ENCODE measurements at places on chromosomes 13 and 19. TPM values are rescaled to one million over a fixed set of nuclear protein-coding genes. Genes with fewer than 3 reads are reported as not detected.

DNA sequence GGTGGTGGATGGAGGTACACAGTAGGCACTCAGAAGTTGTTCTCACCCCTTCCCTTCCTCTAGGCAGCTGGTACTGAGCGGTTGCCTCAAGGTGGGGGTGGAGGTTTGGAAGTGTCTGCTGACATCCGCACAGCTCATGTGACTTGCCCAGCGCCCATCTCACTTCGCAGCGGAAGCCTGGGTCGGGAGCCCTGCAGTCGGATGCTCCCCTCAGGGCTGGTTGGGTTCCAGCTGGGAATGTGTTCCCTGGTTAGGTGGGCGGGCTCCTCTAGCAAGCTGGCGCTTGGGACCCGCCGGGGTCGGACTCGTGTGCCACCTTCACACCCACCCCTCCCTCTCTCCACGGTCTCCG lies 10.2 kb downstream of the PPP1R37 start:
- peak; percentile 54 for DNase-seq

The SYNGR4 gene
- total RNA-seq = 0.31 TPM

DNA sequence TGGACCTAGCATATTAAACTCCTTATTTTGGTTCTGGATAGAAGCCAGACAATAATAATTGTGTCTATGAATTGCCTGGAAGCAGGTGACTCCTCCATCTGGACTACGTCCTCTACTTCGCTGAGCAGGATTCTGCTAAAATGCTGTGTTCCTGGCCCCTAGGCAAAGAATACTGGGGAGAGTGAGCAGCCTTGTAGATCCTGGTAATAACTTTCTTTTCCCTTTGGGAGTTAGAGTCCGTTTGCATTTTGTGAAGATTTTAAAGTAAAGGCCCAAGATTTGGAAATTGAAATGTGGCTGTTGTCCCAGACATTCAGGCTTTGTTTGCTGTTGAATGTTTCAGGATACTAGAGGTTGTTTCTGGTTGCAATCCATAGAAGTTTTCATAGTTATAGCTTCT lies 511.9 kb upstream of the KLF12 start:
- DNase-seq = no peak

- DNase-seq = peak; percentile 2
Measured at GRCh38 chr19:29211562-29212355, 1.2 kb downstream of the UQCRFS1 start.

- no peak for DNase-seq
Measured at GRCh38 chr19:29675120-29675649, 9.9 kb downstream of the PLEKHF1 start.

- DNase-seq = no peak
Measured at GRCh38 chr19:35409191-35409590, 38.3 kb downstream of the GPR42 start.

GRCh38 chr13:112117258-112117954 lies 50.5 kb downstream of the SOX1 start:
- no peak for DNase-seq

GRCh38 chr13:98299235-98299965 lies 122.3 kb upstream of the RNF113B start:
- no peak for DNase-seq

DNA sequence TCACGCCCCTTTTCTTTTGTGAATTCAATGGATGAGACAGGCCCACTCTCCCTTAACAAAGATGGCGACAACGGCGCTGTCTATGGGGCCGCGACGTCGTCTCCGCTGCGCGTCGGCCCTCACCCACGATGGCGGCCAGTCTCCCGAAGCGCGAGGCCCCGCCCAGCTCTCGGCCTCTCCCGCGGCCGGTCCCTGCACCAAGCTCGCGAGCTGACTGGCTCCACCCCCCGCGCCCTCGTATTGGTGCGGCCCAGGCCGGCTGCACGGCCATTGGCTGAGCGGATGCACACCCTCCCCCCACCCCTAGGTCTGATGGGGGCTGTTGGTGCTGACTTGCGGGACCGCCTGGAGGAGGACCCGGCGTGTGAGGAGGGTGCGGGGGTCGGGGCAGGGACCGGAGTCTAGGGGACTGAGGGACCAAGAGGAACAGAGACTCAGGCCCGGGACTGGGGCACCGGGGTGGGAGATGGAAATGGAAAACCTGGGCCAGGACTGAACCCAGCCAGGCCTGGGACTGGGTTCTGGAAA lies 4.8 kb downstream of the SPHK2 start:
- peak; percentile 100 for DNase-seq

GRCh38 chr19:9306443-9306842 lies 3.2 kb downstream of the ZNF699 start:
- no peak for DNase-seq

DNA sequence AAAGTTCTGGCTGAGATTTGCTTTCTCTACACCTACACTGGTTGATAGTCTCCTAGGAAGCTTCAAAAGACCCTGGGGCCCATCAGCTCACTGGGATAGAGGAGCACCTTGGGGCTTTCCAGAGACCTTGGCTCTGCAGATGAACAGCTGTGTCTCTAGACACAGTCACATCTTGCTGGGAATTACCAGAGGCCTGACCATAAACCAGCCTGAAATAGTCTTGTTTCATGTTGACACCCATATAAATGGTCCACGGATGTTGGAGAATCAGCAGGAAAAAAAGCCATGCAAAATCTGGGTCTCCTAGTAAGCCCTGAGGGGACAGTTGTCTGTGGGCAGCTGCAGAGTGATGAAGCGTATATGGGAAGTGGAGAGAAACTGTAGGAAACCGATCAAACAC lies 207.6 kb downstream of the DNAJC15 start:
- DNase-seq = no peak

DNA sequence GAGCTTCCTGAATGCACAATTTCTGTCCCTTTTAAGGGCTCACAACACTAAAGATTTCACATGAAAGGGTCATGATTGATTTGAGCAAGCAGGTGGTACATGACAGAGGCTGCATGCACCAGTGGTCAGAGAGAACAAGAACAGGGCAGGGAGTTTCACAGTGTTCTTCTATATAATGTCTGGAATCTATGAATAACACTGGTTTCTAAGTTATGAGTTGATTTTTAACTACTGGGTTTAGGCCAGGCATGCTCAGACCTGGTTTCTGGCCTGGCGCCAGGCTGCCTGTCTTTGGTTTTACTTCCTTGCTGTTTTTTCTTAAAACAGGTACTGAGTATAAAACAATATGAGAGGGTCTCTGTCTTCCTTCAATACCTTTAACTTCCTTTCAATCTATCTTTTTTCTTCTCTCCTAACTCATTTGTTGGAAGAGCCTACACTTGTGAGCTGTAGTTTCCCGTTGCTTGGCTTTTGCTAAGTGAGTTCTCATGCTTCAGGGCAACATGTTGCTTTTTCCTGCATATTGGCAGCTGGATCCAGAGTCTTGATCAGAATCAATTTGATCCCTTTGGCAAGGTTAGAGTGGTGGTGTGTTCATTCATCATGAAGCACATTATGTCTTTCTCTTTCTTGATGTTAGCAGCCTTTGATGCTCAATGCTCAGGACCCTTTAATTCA lies 38.5 kb upstream of the FGF14 start:
- no peak for DNase-seq

DNA sequence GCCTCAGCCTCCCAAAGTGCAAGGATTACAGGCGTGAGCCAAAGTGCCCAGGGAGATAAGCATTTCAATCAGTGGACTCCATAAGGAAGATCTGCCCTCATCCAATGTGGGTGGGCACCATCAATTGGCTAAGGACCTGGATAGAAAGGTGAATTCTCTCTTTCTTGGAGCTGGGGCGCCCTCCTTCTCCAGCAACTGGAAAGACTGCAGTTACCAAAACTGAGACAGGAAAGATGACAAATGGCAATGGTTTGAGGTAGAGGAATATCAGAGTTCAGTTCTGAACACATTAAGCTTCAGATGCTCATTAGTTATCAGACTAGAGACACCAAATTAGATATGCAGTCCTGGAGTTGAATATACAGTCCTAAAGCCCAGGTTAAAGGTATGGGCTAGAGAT lies 10.5 kb upstream of the ELF1 start:
- DNase-seq = no peak

DNA sequence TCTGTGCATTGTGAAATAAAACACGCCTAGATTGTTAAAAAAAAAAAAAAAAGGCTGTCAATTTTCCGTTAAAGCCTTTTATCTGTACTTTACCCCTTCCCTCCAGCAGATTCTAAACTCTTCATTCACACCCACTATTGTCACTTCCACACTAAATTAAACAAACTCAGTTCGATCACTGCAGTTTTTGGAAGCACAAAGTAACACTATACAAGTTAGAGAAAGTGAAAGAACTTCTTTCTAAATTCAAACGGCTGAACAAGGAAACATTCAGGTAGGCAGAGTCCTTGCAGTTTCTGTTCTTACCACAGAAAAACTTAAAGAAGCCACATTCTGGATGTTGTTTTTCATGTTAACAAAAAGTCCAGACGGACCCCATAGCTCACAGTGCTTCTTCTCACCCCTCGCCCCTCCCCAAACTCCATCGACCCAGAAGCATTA lies 27.5 kb upstream of the UBE2L5 start:
- DNase-seq = peak; percentile 16

DNA sequence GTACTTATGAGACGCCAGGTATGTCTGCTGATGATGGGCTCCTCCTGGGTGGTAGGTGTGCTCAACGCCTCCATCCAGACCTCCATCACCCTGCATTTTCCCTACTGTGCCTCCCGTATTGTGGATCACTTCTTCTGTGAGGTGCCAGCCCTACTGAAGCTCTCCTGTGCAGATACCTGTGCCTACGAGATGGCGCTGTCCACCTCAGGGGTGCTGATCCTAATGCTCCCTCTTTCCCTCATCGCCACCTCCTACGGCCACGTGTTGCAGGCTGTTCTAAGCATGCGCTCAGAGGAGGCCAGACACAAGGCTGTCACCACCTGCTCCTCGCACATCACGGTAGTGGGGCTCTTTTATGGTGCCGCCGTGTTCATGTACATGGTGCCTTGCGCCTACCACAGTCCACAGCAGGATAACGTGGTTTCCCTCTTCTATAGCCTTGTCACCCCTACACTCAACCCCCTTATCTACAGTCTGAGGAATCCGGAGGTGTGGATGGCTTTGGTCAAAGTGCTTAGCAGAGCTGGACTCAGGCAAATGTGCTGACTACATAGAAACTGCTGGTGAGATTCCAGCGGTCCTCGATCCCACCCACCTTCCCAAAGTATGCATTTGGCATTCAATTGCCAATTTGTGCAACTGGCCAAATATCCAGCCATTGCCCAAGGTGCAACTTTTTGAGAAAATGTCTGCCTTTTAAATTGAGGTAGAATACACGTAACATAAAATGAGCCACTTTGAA lies 10.2 kb downstream of the OR2Z1 start:
- peak; percentile 3 for DNase-seq

The PEAK3 gene
- total RNA-seq = not detected

The ZNF574 gene
- total RNA-seq = 15.5 TPM

DNA sequence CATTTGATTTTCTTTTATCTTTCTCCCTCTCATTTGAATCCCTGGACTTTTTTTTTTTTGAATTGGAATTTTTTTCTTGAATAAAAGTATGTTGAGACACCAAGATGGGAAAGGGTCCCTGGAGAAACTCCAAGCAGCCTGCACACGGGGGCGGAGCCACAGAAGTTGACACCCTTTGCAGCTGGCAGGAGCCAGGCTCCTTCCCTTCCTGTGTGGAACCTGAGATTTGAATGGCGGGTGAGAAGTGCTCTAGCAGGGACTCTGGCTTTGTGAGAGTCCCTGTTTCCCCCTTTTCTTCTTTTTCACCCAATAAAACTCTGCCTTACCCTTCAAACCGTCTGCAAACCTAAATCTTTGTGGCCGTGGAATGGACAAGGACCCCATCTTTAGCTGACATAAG lies 1381.0 kb upstream of the MIR17HG start:
- DNase-seq = no peak
